Activated B cell treated with CpG ODN at 0.5 μM for 24 hours (primary cell): ENCODE measurements at places on chromosomes 6 and 20. TPM values are rescaled to one million over a fixed set of nuclear protein-coding genes. Genes with fewer than 3 reads are reported as not detected.

- H3K4me3 ChIP-seq, result no peak overlapping the region
- no peaks in the 10 kb centered on the region for H3K36me3 ChIP-seq
Measured at GRCh38 chr6:42106112-42107023, 36.1 kb downstream of the C6orf132 start.

DNA sequence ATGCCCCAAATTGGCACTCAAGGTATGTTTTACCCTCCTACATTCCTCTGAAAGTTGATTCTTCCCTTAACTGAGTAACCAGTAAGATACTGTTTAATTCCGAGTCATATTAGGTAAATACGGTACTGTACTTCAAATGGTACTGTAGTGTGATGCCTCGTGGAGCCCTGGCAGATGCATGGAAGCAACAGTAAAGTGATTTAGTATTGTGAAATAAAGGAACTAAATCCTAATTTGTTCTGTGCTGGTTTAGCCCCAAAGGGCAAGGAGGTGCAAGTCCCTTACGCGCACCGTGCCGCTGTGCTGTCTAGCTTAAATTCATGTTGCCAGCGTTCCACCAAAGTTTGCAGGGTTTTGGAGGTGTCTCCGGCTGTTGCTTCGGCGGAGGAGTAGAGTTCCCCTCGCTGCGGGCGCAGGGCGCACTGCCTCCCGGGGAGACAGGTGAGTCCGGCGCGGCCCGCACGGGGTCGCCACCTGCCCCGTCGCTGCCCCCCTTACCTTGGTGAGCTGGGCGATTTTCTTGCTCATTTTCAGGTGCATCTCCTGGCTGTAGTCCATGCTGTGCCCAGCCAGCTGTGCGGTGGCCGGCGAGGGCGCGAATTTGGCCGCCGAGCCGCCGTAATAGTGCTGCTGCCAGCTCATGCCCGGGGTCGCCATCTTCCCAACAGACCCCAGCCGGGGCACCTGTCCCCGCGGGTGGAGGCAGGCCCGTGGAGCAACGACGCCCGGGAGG, 655 bp downstream of the FAM184A start:
- no peak overlapping the region for H3K27ac ChIP-seq
- peak; percentile 27 for DNase-seq
- peak overlapping the region; percentile 79 for H3K4me3 ChIP-seq
- H3K27me3 ChIP-seq, result peaks cover 16% of the 10 kb centered on the region
- peaks cover 3% of the 10 kb centered on the region for H3K36me3 ChIP-seq

The BFSP1 gene
- total RNA-seq, result 0.10 TPM in 1 of 2 replicates, not detected in the other

The PRPH2 gene
- total RNA-seq, result 0.07 TPM in 1 of 2 replicates, not detected in the other

DNA sequence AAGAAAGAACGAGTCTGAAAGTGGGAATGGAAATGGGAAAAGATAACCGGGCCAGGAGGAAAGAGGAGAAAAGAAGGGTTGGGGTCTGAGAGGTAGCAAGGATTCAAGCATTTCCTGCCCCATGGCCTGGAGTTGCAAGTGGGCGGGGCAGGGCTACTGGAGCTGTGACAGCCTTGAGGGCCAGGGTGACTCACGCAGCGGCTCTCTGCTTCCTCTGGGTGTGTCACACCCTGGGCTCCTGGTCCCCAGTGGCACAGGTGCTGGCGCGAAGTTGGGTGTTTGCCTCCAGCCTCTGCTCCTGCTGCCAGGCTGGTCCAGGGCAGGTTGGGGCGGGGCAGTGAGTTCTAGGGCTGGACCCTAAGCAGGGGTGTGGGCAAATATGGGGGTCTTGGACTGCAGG, 3.3 kb upstream of the ULBP3 start:
- no peaks in the 10 kb centered on the region for H3K36me3 ChIP-seq
- H3K27me3 ChIP-seq, result peaks cover 27% of the 10 kb centered on the region
- DNase-seq, result no peak
- no peak overlapping the region for H3K27ac ChIP-seq

GRCh38 chr6:158756126-158756525, 63.0 kb downstream of the EZR start:
- H3K27ac ChIP-seq, result no peak overlapping the region
- peaks cover 7% of the 10 kb centered on the region for H3K4me1 ChIP-seq
- H3K4me3 ChIP-seq, result no peak overlapping the region
- no peak for DNase-seq

DNA sequence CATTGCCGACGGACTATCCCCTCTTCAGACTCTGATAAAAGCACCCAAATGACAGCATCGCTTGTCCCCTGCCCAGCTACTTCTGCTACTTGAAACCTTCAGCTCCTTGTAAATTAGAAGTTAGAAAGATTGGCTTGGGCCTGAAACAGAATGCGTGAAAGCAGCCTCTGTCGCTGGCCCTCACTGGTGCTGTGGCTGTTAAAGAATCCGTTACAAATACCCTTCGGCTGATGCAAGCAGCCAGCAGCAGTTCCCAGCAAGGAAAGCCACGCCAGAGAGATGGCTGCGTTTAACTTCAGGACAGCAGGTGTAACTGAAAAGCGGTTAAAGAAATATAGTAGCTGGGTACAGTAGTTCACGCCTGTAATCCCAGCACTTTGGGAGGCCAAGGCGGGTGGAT, 2.4 kb upstream of the PRR18 start:
- no peaks in the 10 kb centered on the region for H3K36me3 ChIP-seq
- H3K4me3 ChIP-seq, result no peak overlapping the region
- peaks cover 8% of the 10 kb centered on the region for H3K4me1 ChIP-seq
- peaks cover 23% of the 10 kb centered on the region for H3K27me3 ChIP-seq
- H3K27ac ChIP-seq, result no peak overlapping the region
- no peak for DNase-seq

The BPIFB4 gene
- not detected in 2 replicates for total RNA-seq

The MOCS3 gene
- total RNA-seq, result 7.5 and 8.1 TPM in 2 replicates

DNA sequence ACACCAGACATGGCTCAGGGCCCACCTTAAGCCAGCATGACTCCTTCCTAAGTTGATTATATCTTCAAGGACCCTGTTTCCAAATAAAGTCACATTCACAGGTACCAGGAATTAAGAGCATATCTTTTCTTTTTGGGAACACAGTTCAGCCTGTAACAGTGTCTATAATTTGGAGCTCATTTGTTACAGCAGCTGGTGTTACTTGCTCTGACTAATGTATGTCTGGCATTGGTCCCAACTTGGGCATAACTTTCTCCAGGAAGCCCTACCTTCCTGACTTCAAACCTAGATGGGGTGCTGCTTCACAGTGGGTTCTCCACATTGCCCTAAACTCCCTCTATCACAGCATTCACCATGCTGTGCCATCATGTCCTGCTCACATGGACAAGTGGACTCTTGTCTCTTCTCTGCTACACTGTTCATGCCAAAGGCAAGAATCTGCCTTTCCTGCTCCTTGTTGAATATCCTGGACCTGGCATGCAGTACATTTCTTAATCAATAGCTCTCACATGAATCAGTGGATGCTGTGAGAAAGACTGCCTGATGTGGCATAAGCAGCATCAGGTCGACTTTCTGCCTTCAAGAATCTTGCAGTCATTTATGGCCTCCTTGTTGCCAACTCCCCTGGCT, 117.4 kb upstream of the FOXA2 start:
- H3K4me1 ChIP-seq, result no peaks in the 10 kb centered on the region
- no peaks in the 10 kb centered on the region for H3K36me3 ChIP-seq
- H3K27ac ChIP-seq, result no peak overlapping the region
- no peak for DNase-seq

- peaks cover 79% of the 10 kb centered on the region for H3K36me3 ChIP-seq
- no peak overlapping the region for H3K4me3 ChIP-seq
- no peak for DNase-seq
- H3K27me3 ChIP-seq, result no peaks in the 10 kb centered on the region
- H3K27ac ChIP-seq, result no peak overlapping the region
Measured at GRCh38 chr6:83958241-83958685, 75.3 kb upstream of the MRAP2 start.

The SLC52A3 gene
- not detected in 2 replicates for total RNA-seq

The PAX1 gene
- not detected in 2 replicates for total RNA-seq

- peaks cover 71% of the 10 kb centered on the region for H3K36me3 ChIP-seq
- H3K4me3 ChIP-seq, result no peak overlapping the region
- no peak for DNase-seq
- H3K27ac ChIP-seq, result no peak overlapping the region
Measured at GRCh38 chr20:2114990-2115681, 13.5 kb downstream of the STK35 start.

The TFAP2C gene
- total RNA-seq, result not detected in 2 replicates

The AHI1 gene
- total RNA-seq, result 18.2 and 21.0 TPM in 2 replicates

GRCh38 chr6:15343490-15344191, 97.8 kb downstream of the JARID2 start:
- H3K36me3 ChIP-seq, result peaks cover 1% of the 10 kb centered on the region
- DNase-seq, result no peak
- H3K27ac ChIP-seq, result peak overlapping the region; percentile 11
- H3K27me3 ChIP-seq, result no peaks in the 10 kb centered on the region
- H3K4me3 ChIP-seq, result no peak overlapping the region

DNA sequence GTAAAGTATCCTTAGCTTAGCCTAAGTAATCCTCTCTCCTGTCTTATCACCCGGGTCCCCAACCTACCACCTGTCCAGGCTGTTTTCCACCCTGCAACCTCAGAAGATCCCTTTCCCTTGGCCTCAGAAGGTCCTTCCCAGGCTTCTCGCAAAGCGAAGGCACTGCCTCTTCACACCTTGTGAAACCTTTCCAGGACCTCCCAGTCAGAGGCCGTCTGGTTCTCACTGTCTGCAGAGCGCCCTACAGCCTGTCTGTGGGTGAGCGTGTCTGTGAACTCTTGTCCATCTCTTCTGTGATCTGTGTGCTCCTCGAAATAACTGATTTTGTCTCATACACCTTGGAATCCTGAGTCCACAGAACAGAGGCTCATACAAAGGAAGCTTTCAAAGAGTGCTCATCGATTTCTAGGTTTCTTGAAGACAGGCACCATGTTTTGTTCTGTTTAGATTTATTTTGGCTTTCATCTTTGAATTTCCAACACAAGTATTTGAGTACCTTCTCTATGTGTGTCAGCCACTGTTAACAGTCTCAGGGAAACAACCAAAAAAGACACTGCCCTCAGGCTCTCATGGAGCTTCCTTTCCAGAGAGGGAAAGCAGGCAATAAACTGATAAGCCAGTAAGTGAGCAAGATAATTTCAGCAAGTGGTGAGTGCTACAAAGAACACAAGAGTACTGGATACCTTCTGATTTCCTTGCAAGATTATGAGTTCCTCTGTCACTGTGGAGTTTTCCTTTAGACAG, 6.3 kb downstream of the PDE10A start:
- no peak for DNase-seq
- H3K4me3 ChIP-seq, result no peak overlapping the region
- H3K4me1 ChIP-seq, result no peaks in the 10 kb centered on the region
- peaks cover 22% of the 10 kb centered on the region for H3K27me3 ChIP-seq

The TDRD6 gene
- not detected in 2 replicates for total RNA-seq

The FERMT1 gene
- 0.56 TPM in 1 of 2 replicates, not detected in the other for total RNA-seq

The RBBP8NL gene
- total RNA-seq, result not detected in 2 replicates

DNA sequence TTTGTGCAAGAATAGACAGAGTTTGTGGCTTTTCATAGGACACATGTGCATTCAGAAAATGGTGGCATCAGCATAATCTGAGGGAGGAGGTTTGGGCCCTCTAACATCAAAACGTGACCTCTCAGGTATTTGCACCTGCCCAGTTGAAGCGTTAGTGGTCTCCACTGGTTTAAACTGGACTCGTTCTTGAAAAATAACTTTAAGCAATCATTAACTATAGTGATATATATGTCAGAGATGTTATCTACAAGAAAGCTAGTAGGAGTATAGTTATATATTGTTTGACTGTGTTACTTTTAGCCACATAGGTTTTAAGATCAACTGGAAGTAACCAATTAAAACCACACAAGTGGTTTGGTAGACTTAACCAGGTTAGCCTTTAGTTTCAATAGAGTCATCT, 607.4 kb downstream of the MAFB start:
- H3K27me3 ChIP-seq, result peaks cover 3% of the 10 kb centered on the region
- no peaks in the 10 kb centered on the region for H3K4me1 ChIP-seq
- DNase-seq, result no peak
- H3K27ac ChIP-seq, result no peak overlapping the region
- H3K36me3 ChIP-seq, result no peaks in the 10 kb centered on the region

The UNC5CL gene
- total RNA-seq, result 1.7 and 2.2 TPM in 2 replicates

- H3K4me1 ChIP-seq, result peaks cover 12% of the 10 kb centered on the region
- H3K27ac ChIP-seq, result no peak overlapping the region
- no peaks in the 10 kb centered on the region for H3K27me3 ChIP-seq
- H3K36me3 ChIP-seq, result peaks cover 84% of the 10 kb centered on the region
Measured at GRCh38 chr6:160063771-160064413, 57.7 kb upstream of the SLC22A1 start.

DNA sequence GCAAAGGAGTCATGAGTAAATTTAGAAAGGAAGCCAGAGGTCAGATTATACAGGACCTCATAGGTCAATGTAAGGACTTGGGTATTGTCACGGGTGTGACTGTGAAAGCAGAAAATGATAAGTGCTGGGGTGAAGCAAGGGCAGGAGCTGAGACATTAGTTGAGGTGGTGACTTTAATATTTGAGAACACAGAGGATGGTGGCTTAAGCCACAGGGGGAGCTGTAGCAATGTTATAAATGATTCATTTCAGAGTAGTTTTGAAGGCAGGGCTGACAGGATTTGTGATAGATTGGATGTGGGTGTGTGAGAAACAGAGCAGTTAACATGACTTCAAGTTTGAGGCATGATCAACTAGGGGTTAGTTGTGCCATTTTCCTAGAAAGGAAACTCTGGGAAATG, 659.9 kb downstream of the EPM2A start:
- H3K27me3 ChIP-seq, result no peaks in the 10 kb centered on the region
- H3K4me1 ChIP-seq, result no peaks in the 10 kb centered on the region
- no peak for DNase-seq

- H3K27me3 ChIP-seq, result no peaks in the 10 kb centered on the region
- no peak overlapping the region for H3K4me3 ChIP-seq
- H3K4me1 ChIP-seq, result peaks cover 5% of the 10 kb centered on the region
- H3K36me3 ChIP-seq, result no peaks in the 10 kb centered on the region
- H3K27ac ChIP-seq, result no peak overlapping the region
Measured at GRCh38 chr6:34445313-34445860, 19.5 kb upstream of the RPS10 start.

DNA sequence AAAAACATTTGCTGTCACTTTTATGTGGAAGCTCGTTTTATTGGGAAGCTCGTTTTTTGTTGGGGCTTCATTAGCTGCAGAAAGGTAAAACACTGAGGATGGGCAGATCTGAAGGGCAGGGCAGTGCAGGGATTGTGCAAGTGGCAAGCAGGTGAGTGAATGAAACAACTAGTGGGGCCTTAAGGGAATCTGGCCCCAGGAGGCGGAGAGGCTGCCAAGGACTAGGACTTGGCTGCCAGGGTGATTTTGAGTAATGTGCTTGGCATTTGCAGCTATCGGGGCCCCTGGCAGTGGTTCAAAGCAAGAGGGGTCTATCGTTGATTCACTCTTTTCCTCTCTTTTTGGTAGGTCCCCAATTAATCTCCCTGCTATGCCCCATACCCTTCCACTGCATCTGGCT, 11.5 kb downstream of the IL22RA2 start:
- no peaks in the 10 kb centered on the region for H3K27me3 ChIP-seq
- no peak overlapping the region for H3K27ac ChIP-seq
- no peak overlapping the region for H3K4me3 ChIP-seq

- H3K36me3 ChIP-seq, result no peaks in the 10 kb centered on the region
- H3K4me3 ChIP-seq, result no peak overlapping the region
- no peaks in the 10 kb centered on the region for H3K27me3 ChIP-seq
- no peak overlapping the region for H3K27ac ChIP-seq
- H3K4me1 ChIP-seq, result no peaks in the 10 kb centered on the region
Measured at GRCh38 chr6:98579941-98580340, 254.4 kb upstream of the POU3F2 start.
